ENCODE measurements at places on chromosomes 3 and 15.

GRCh38 chr3:49658711-49659110 lies 15.4 kb upstream of the APEH start:
- no peak for DNase-seq

DNA sequence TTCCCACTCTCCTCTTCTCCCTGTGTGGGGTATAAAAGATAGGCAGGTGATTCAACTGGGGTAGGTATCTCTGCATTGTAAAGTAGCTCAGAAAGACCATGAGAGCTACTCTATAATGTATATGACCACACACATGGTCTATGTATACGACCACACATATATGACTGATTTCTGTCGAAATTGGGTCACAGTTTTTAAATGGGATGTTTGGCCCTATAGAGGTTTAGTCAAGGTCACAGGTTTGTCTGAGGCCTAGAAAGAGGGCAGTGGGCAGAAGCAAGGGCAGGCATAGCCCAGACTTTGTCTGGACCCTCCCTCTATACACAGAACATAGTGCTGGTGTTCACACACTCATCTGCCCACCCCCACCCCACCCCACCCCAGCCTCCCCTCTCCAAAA lies 4.4 kb downstream of the LAMP3 start:
- DNase-seq: no peak

DNA sequence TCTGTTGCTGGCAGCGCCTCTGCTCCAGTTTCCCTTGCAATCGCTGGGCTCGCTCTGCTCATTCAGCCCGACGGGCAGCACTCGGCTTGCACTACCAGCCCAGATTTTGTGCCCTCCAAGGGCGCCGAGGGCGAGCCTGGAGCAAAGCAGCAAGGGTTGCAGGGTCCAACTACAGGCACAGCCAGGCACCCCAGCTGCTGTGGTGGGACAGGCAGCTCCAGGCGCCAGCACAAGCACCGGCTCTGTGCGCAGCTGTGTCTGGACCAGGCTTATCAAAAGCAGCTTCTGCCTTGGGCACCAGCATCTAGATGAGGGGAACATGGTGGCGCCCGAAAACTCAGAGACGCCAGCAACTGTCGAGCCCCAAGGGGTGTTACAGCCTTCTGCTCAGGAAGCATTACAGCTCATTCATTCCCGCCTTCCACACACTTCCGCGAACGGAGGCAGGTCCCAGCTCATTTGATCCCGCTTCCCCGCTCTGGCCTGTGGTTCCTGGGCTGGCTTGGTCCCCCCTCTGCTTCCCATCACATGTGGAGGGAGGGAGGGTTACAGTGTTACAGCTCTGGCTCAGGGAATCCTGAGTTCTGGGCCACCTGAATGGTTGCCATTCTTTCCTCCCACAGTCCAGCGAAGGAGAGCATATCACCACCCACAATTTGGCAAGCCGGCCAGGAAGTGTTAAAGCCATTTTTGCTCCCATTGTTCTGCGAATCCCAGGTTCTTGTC lies 409.9 kb upstream of the ALCAM start:
- DNase-seq: no peak

- DNase-seq: no peak
Measured at GRCh38 chr3:46995901-46996562, 16.6 kb downstream of the NBEAL2 start.

DNA sequence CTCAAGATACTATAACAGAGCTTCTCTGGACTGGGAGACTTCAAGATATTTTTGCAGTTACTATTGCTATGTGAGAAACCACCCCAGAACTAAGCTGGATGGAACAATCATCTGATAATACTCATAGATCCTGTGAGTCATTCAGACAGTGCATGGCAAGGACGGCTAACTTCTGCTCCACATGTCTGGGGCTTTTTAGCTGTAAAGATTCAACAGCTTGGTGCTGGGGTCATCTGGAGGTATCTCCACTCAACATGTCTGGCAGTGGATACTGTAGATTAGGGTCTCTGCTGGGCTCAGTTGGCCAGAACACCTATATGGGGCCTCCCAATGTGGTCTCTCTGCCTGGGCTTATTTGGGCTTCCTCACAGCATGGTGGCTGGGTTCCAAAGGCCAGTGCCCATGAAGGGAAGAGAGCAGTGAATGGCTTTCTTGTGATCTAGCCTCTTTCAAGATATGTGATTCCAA lies 117.3 kb upstream of the SLC7A14 start:
- DNase-seq: peak; percentile 84

GRCh38 chr3:71978150-71978721 lies 193.3 kb upstream of the PROK2 start:
- no peak for DNase-seq

GRCh38 chr3:101780661-101781060 lies 1.6 kb downstream of the NXPE3 start:
- peak; percentile 49 for DNase-seq

- DNase-seq: no peak
Measured at GRCh38 chr3:56610669-56611335, 53.8 kb downstream of the CCDC66 start.

DNA sequence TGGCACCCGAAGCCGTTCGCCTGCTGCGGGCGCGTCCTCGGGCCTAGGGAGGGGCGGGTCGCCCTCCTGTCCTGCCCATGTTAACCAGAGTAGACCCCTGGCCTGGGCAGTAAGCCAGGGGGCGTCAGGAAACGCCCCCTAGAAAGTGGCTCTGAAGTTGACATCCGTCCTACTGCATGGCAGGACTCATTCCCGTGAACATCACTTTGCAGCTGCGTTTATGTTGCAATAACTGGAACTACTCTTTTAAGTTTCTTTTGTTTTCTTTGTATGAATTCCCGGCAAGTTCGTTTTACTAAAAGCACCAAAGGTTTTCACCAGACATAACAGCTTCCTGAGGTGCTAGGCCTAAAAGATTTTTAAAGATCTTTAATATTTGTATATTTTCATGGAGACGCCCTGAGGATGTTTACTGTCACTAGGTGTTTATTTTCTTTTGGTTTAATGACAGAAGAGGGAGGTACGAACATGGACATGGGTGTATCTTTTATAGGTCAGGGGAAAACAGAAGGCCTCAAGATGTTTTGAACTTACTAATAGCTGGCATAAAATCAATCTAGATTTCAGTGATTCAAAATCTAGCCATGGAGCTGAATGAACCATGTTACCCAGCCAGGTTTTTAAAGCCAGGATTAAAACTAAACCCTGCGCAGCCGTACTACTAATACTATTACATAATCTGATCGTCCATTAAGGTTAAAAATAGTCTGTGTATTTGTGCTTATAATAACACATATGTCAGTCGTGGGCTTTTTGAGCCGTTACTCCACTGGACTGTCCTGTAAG lies 1.0 kb downstream of the C15orf61 start:
- no peak for DNase-seq
